Right renal cortex interstitium (tissue), 3 donors: ENCODE measurements at places on chromosomes 16 and 17.

DNA sequence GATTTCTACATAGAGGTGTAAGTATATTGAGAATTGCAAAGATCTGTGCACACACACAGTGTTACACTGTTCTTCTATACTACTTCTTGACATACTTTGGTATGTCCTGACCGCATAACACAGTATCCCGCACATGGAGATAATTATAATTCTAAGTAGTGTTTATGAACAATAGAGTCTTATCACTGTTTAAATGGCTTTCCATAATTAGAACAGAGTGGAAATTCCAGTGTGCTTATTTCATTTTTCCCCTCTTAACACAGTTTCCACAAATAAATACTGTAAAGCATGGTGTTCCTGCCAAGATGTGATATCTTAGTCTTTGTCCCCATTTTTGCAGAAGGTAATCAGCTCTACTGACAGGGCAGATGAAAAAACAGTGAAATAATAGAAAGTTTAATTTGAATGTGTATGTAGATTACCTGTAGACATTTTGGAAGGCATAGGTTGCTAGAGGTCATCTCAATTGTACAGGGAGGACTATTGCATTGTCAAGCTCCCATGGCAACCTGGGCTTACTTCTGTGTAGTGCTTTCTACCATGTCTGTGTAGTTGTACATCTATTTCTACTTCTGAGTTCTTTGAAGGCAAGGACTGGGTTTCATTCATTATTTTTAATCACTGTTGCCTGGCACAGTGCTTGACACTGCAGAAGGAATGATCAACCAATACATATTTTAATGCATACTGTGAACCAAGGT is 10.1 kb upstream of the KRT28 start:
- no peak for DNase-seq

- no peak for DNase-seq
Measured at GRCh38 chr16:85986931-85987749, 88.2 kb downstream of the IRF8 start.

DNA sequence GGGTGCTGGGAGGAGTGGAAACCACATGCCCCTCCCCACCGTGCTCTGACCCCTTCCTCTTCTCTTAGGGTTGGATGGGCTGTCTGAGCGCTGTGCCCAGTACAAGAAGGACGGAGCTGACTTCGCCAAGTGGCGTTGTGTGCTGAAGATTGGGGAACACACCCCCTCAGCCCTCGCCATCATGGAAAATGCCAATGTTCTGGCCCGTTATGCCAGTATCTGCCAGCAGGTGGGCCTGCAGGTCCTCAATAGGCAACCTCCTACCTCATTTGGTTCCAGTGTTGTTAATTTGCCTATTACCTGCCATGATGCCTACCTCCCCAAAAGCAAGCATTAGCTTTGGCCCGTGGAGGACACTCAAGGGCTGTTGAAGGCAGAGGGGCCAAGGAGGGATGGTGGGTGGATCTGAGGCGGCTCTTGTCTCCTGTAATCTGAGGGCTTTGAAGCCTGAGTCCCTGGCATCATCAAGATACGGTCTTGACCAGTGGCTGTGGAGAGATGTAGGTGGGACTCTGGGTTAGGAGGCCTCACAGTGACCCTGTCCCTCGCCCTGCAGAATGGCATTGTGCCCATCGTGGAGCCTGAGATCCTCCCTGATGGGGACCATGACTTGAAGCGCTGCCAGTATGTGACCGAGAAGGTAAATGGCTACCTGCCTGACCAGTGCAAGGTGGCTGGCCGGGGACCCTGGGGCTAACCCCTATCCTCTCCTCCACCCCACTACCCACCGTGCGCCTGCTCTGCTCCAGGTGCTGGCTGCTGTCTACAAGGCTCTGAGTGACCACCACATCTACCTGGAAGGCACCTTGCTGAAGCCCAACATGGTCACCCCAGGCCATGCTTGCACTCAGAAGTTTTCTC is 3.4 kb downstream of the ALDOA start:
- DNase-seq: no peak

DNA sequence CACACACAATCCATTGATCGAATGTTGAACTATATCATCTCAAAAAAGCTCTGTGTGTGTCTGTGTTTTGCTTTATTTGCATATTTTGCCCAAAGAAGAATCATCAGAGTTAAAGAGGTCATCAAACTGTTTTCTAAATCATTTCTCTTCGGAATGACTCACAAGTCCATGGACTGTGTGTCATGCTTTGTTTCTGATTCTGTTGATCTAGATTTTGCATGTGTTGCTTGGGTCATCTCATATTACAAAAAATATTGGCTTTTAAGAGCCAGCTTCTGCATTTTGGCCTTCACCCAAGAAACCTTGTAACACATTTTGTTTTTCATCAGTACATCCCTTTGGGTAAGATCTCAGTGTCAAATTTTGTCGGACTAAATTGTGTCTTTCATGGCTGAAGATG is 471.2 kb upstream of the HSBP1 start:
- no peak for DNase-seq

GRCh38 chr17:60502145-60502544 is 23.9 kb downstream of the APPBP2 start:
- DNase-seq: no peak

DNA sequence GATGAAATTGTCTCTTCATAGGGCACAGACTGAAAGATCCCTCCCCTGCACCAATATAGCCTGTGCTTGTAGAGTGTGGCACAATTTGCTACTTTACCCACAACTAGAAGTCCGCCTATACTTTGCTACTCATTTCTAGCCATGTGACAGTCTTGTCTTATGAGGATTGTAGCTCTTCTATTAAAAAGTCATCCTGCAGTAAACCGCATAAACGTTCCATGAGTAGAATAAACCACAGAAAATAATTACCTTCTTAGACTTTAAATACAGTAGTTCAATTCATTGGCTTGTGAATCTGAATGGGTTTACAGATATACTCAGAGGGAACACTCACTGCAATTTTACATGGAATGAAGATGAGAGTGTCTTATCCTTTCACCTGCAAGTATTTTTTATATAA is 4.4 kb downstream of the KRT27 start:
- no peak for DNase-seq

GRCh38 chr16:70692130-70692872 is 6.4 kb upstream of the MTSS2 start:
- no peak for DNase-seq

- no peak for DNase-seq
Measured at GRCh38 chr17:83119987-83120864, 40.8 kb downstream of the METRNL start.

- DNase-seq: no peak
Measured at GRCh38 chr16:46745617-46746016, 2.5 kb downstream of the MYLK3 start.
